ENCODE measurements at places on chromosomes 5 and 9.
A peak's percentile ranks its signal among the peaks of the same experiment; 100 is the strongest.

GRCh38 chr5:9015937-9016270, 530.0 kb downstream of the SEMA5A start:
- DNase-seq = no peak

- DNase-seq = peak; percentile 10
Observed at GRCh38 chr9:135667463-135668001, 4.4 kb downstream of the LCN9 start.

DNA sequence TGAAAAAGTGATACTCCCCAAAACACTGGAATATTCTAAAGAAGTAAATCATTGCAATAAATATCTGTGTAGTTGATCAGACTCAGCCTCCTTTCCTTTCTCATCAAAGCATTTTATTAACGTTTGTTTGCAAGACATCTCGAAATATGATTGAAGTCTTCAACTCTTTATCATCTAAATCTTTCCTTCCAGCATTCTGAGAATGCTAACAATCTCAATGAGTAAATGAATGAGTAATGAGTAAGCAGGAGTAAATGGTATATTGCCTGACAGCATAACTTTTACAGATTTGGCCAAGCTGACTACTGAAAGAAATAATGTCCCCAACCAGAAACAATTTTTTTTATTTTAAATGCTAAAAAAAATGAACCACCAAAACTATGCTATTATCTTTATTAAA, 157.1 kb downstream of the SLCO4C1 start:
- DNase-seq = no peak

- DNase-seq = no peak
Observed at GRCh38 chr9:70504834-70505233, 90.4 kb upstream of the KLF9 start.

DNA sequence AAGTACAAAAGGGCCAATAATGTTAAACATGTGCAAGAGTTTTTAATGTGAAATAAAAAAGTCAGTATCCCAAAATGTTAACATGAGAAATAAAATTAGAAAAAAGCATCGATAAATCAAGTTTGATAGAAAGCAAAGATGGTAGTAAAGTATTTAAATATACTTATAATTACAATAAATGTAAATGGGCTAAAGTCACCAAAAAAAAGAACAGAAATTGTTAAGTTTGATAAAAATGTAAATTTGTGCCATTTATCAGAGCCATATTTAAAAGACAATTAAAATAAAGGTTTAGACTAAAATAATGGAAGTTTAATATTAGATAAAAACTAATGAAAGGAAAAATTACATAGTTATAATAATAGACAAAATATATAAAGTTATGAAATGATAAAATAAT, 500.5 kb downstream of the TMEM232 start:
- no peak for DNase-seq

DNA sequence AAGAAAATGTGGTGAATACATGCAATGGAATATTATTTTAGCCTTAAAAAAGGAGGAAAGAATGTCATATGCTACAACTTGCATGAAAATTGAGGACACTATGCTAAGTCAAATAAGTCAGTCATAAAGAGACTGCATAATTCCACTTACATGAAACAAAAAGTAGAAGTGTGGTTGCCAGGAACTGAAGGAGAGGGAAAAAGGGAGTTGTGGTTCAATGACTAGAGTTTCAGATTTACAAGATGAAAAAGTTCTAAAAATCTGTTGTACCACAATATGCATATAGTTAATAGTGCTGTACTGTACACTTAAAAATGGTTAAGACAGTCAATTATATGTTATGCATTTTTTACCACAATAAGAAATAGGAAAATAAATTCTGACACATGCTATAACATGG, 95.4 kb downstream of the SLC44A1 start:
- no peak for DNase-seq

DNA sequence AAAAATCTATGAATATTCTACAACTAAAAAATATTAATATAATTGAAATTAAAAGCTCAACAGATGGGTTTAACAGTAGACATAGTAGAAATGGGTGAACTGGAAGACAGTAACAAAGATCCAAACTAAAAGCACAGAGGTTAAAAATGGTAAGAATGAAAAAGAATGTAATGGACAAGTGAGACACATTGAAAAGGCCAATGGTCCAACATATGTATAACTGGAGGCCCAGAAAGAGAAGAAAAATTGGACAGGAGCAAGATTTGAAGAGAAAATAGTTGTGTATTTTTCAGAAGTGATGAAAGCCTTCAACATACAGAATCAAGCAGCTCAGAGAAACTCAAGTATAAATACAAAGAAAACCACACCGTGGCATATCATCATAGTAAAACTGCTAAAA, 58.6 kb downstream of the PCDHGC5 start:
- DNase-seq = no peak

GRCh38 chr5:366541-367357, 45.2 kb downstream of the AHRR start:
- peak; percentile 0 for DNase-seq

GRCh38 chr9:38277601-38278200, 114.8 kb upstream of the ALDH1B1 start:
- DNase-seq = no peak

- DNase-seq = no peak
Observed at GRCh38 chr5:126384985-126385384, 38.2 kb upstream of the GRAMD2B start.

- no peak for DNase-seq
Observed at GRCh38 chr5:127801751-127802476, 98.7 kb downstream of the CCDC192 start.

DNA sequence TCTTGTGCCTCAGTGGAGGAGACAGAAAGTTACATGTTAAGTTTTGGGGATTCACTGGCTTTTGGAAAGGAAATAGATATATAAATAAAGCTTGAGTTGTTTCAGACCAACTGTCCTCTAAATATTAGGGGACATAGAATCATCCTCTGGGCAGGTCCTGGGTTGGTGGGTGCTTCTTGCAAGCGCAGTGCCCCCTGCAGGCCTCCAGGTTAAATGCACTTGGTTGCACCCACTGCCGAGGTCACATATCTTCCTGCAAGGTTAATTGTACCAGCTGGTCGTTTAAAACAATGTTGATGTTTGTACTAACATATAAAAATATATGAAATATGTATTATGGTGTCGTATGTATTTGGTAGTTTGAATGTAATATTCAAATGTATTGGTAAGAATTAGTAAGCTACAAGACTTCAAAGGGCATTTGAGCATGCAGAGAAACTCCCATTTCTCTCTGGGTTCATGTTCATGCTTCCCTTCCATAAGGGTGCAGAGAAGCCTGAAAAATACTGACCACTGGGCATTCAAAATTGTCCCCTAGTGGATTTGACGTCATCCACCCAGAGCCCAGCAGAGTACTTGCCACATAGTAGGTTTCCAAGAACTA, 87.0 kb downstream of the ZNF618 start:
- DNase-seq = peak; percentile 49

- no peak for DNase-seq
Observed at GRCh38 chr9:4574657-4575243, 84.5 kb downstream of the SLC1A1 start.

- DNase-seq = no peak
Observed at GRCh38 chr9:107914151-107914550, 424.6 kb upstream of the KLF4 start.

- DNase-seq = no peak
Observed at GRCh38 chr5:5304361-5305020, 118.0 kb upstream of the ICE1 start.

DNA sequence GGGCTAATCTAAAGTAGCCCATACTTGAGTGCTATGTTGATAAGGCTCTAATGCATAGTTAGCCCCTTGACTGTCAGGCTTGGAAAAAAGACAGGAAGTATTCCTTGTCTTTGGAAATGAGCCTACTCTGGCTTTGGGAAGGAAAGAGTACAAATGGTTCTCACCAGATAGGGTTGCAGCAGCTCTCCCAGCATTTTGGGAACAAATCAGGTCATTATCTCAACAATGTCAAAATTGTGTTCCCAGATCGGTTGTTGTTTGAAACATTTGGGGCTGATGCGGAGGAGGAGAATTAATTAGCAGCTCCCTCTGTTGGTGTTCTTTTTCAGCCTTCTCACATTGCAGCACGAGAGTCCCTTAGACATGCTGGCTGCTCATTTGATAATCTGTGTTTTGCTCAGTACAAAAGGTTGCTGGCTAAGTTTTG, 294.7 kb upstream of the DMRT1 start:
- no peak for DNase-seq

- DNase-seq = no peak
Observed at GRCh38 chr9:99197987-99198386, 23.8 kb downstream of the ALG2 start.

GRCh38 chr5:96611946-96612345, 50.2 kb upstream of the CAST start:
- DNase-seq = no peak

DNA sequence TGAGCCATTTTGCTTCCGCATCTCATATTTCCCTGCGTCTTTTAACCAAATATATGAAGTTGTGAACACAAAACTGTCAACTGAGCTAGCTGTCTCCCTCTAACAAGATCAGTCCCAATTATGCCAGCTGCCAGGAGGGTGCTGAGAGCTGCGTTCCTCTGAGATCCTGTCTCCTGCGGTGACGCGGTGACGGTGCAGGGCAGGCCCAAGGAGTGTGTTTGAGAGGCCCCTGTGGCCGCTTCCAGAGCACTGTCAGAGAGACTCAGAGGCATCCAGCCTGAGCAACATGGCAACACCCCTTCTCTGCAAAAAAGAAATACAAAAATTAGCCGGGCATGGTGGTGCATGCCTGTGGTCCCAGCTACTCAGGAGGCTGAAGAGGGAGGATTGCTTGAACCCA, 126.3 kb upstream of the FOXD4L5 start:
- DNase-seq = no peak

DNA sequence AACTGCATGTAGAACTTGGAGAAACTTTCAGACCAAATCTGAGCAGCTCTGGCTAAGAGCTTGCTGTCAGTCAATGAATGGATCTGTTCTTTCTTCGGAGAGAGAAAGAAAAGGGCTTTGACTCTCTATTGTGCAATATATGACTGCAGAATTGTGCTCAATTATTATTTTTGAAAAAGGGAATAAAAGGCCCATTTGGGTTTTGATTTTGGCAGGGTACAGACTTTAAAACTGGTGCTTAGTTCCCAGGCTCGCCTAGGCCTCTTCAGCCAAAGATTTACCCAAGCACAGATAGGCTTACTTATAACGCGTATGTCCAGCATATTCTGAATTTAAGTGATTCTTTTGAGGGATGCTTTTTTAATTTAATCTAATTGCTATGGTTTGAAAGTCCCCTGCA, 59.3 kb downstream of the RETREG1 start:
- no peak for DNase-seq

DNA sequence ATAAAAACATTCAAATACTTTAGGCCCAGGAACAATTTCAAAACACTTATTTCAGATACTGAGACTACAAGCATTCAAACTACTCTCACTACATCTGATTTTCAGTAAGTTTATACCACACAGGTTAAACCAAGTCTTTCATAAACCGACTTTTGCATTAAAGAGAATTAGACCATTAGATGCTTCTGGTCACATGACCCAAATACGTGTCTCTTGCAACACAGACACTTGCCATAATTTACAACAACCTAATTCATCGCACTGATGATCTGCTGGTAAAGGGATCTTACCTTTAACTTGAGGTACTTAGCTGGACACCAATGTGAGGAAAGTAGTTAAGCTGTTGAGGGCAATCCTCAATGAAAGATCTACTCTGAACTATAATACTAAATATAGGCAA, 3.2 kb downstream of the HNRNPH1 start:
- no peak for DNase-seq

- no peak for DNase-seq
Observed at GRCh38 chr5:143110591-143110990, 292.9 kb downstream of the NR3C1 start.

- no peak for DNase-seq
Observed at GRCh38 chr5:123112196-123112595, 23.2 kb downstream of the PRDM6 start.

All from GM12891 (cell line).